Osteoblast (primary cell): ENCODE measurements at places on chromosomes 2 and 18. TPM values are rescaled to one million over a fixed set of nuclear protein-coding genes. Genes with fewer than 3 reads are reported as not detected.

DNA sequence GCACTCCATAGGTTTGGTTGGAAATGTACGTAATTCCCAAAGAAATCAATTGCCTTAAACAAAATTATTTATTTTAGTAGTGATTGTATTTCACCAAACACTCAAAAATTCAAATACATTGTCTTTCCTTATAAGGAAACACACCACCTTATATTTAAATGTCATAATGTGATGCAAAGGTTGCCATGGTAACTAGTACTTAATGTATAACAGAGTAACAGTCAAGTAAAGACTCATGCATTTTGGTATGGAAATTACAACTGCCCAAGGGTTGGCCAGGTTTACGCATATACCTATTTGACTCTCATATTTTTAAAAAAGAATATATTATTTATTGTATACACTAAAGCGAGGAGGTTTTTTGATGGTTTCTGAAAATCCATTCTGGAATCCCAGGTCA is 231.2 kb downstream of the TCF4 start:
- no peak for DNase-seq

DNA sequence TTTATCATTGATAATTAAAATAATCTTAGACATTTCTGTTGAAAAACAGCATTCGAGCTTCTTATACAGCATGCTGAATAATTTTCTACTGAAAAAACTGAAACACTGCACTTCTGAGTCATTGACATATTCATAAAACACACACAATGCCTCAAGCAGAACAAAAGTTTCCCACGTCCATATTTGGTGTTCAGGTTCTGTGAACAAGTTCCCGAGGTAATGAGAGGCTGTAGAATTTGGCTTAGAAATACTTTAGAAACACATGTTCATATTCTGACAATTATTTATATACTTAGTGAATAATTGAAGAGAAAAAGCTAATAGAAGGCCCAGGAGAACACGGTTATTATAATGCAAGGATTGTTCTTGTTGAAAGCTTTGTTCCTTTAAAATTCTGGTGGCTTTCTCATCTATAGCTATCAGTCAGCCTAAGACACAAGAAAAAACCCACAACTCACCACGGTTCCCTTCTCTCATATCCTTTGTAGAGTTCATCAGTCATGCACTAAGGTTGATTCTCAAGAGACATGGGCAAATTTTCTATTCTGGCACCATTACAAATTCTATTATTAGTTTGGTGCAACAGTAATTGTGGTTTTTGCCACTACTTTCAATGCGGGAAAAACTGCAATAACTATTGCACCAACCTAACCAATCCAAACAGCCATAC is 194.4 kb downstream of the TMX3 start:
- peak; percentile 65 for DNase-seq

GRCh38 chr18:33115917-33116316 is 324.6 kb downstream of the CCDC178 start:
- DNase-seq: no peak

DNA sequence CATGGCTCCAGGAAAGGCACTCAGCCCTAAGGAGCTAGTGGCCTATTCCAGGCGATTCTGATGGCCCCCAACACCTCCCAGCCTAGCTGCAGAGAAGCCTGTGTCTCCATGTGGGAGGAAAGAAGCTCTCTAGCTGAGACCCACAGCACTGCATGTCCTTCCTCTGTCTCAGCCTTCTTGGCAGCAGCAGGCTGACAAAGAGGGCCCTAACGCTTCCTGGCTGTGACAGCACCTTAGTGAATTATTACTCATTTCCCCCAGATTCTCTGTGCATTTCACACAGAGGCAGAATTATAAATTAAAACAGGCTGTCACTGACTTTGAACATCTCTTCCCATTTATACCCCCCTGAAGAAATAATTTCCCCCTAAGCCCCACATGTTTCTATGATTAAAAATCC is 206.8 kb downstream of the CLIP4 start:
- DNase-seq: no peak

- DNase-seq: no peak
Observed at GRCh38 chr2:160376576-160376975, 117.0 kb downstream of the RBMS1 start.

- no peak for DNase-seq
Observed at GRCh38 chr2:60644951-60645350, 91.5 kb upstream of the BCL11A start.

- no peak for DNase-seq
Observed at GRCh38 chr2:174656676-174657176, 59.1 kb upstream of the WIPF1 start.

- DNase-seq: no peak
Observed at GRCh38 chr2:70440621-70441020, 113.0 kb downstream of the TGFA start.

GRCh38 chr18:49911427-49911826 is 98.1 kb upstream of the ACAA2 start:
- no peak for DNase-seq

GRCh38 chr2:106062627-106063026 is 131.5 kb downstream of the UXS1 start:
- no peak for DNase-seq

The TLX2 gene
- total RNA-seq: under 0.01 and 0.36 TPM in 2 replicates

The REL gene
- total RNA-seq: 6.2 and 6.8 TPM in 2 replicates

The EIF2AK3 gene
- 24.2 and 25.7 TPM in 2 replicates for total RNA-seq

The FAM237A gene
- not detected in 2 replicates for total RNA-seq

The RIF1 gene
- 45.1 and 48.5 TPM in 2 replicates for total RNA-seq

The CTLA4 gene
- under 0.01 TPM in 1 of 2 replicates, not detected in the other for total RNA-seq

The MERTK gene
- total RNA-seq: 0.59 and 0.72 TPM in 2 replicates
